SK-MEL-5 (cell line): ENCODE measurements at places on chromosomes 2 and 18.

DNA sequence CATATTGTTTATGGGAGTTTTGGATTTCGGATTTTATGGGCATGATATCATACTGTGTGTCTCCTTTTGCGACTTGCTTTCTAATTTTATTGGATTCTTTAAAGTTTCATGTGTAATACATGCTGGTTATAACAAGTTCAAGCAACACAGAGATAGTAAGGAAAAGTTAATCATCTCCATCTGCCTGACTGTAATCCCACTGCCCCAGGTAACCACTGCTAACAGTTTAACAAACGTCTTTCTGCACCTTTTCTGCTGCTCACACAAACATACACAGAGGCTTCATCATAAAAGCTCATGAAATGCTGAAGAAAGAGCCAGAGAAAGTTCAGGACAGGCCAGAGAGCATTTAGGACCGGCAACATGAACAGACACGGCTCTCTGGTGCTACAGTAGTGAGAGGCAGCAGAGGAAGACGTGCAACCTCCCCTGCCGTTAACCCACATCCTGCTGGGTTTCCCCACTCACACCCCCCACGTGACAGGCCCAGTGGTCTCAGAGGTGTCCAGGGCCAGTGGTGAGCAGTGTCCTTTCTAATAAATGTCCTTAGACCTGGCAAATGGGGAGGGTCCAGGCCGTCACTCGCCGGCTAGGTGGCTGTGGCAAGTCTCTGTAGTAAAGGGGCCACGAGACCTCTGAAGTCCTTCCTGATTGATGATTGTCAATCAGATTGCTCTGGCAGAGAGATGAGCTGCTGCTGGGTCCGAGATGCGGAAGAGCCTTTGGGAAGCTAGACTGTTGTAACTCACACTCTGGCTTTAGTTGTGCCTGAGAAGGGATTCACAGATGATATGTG, 43.0 kb upstream of the SLC1A4 start:
- DNase-seq: no peak

DNA sequence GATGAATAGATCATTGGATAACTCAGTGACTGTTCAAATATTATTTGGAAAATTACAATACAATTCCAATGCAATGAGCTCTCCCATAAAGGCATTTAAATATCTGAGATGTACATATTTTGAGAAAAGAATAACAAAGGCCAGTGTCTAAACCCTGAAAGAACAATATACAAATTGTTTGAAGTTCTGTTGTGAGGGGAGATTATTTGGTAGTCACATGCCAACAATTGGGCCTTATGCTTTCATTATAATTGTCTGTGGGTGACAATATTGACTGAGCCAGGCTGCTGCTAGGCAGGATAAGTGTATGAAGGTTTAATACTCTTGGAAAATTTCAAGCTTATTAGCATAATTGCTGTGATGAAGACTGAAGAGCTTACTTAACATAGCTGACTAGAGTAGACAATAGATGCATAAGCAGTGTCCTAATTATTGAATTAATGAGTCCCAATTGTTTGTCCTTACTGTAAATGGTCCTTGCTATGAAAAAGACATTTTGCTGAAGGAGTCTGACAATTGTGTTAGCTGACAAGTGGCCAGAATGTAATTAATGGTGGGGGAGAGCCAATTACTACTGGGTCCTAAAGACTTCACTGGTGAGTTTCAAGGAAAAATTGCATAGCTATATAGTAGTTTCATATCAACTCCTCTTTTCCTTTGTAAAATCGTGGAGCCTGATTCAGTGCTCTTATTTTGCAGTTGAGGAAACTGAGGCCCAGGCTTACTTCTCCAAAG, 5.0 kb upstream of the SMAD2 start:
- DNase-seq: peak; percentile 36

GRCh38 chr18:25322806-25323205, 29.2 kb downstream of the ZNF521 start:
- no peak for DNase-seq

- DNase-seq: no peak
Measured at GRCh38 chr18:62790871-62791772, 75.8 kb downstream of the PHLPP1 start.

- DNase-seq: no peak
Measured at GRCh38 chr18:46182633-46183358, 78.6 kb downstream of the HAUS1 start.

DNA sequence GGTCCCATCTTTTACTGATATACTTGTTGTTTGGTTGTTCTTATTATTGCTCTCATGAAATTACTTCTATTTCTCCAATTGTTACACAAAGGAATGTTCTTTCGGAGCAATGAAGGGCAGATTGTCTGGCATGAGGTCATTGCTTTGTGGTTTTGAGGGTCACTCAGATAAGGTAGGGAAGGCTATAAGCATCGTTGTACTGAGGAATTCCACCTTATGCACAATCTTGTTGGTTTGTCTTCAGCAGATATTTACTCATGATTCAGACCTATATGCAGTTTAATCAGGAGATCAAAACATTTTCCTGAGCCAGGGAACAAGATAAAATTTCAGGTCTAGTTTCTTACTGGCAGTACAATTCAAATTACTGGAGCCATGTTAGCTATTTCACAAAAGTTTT, 163.0 kb upstream of the SPHKAP start:
- no peak for DNase-seq

DNA sequence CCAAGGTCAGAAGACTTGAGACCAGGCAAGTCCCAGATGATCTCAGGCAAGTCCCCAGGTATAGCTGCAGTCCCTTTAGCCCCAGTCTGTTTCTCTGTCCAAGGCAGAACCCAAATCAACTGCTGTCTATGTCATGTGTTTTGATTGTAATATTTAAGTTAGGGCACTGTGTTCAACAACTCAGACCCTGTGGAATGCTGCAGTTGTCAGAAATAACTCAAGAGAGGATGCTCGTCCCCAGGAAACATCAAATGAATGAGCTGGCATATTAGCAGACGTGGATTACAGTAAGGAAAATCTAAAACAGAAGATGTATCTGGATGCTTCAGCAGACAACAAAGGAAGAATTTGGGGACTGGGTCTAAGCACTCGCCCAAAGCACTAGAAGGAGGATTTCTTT, 70.1 kb downstream of the BCL11A start:
- no peak for DNase-seq

DNA sequence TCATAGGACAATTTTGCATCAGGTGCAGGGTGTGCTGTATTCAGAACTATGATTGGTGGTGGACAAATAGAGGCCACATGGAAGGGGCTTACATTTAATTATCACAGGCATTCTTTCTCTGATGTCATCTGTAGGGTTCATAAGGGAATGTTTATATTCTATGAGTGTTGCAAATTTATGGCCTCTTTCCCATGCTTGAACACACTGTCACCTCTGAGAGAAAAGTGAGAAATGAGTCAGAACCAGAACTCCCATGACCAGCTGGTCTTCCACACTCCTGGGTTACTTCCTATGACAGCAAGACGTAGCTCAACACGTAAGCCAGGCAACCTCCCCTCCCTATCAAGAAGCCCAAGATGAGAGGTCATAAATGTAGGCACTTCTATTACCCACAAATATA, 310.8 kb downstream of the PIEZO2 start:
- DNase-seq: no peak

DNA sequence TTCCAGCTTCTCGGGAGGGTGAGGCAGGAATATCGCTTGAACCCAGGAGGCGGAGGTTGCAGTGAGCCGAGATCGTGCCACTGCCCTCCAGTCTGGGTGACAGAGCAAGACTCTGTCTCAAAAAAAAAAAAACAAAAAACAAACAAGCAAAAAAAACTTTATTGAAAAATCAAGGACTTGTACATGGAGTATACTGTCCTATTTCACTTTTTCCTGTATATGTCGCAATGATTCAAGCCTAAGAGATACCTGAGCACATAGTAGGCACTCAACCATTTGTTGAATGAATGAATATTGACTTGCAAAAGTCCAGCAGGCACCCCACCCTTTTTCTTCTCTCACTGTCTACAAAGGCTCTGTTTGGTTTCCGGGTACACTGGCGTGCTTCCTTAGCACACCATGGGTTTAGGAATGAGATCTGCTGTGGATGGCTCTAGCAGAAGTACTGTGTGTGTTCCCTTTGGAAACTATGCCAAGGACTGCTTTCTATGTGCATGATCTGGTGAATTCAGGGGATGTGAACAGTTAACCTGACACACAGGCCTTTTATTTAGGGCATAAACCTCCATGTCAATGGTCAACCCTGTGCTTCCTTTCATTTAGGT, 6.1 kb downstream of the APCDD1 start:
- DNase-seq: no peak
